ENCODE measurements at places on chromosomes 13 and 19. TPM values are rescaled to one million over a fixed set of nuclear protein-coding genes. Genes with fewer than 3 reads are reported as not detected.
A peak's percentile ranks its signal among the peaks of the same experiment; 100 is the strongest.

DNA sequence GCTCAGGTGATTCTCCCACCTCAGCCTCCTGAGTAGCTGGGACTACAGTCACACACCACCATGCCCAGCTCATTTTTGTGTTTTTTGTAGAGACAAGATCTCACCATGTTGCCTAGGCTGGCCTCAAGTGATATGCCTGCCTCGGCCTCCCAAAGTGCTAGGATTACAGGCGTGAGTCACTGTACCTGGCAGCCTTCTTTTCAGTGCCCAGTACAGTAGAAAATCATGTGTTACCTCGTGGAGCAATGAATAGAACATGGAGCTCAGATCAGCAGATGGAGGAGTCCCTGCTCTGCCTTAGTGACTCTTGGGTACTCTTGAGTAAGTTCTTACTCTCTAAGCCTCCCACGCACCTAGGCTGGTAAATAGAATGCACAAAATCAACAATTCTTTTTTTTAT lies 44.7 kb downstream of the THSD1 start:
- DNase-seq = peak; percentile 84

Gene SBK3
- not detected for total RNA-seq

Gene FFAR1
- total RNA-seq = not detected

Gene SLAIN1
- under 0.01 TPM for total RNA-seq

- no peak for DNase-seq
Observed at GRCh38 chr13:50203256-50203941, 188.2 kb downstream of the KCNRG start.

GRCh38 chr13:103102482-103102881 lies 36.3 kb upstream of the SLC10A2 start:
- no peak for DNase-seq

DNA sequence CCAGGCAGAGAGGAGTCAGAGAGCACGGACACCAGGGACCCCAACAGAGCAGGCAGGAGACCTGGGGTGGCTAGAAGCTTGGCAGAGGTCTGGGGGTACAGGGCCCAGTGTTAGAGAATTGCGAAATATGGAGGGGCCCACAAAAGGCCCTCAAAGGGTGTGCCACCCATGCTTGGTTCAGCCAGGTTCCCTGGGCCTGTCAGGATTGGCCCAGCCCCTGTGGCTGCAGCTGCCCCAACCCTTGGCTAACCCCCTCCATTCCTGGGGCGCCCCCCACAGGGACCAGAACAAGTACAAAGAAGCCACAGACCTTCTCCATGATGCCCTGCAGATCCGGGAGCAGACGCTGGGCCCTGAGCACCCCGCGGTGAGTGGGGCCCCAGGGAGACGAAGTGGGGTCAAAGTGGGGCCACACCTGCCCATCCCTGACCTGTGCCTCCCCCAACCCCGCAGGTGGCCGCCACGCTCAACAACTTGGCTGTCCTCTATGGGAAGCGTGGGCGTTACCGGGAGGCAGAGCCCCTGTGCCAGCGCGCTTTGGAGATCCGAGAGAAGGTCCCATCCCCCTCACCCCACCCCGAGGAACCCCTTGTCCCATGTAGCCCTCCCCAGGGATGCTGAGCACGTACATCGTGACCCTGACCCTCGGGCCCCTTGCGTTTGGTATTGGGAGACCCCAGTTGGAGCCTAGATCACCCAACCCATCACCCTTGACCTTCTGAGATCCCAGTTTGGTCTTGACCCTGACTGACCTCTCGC lies 8.0 kb downstream of the KLC3 start:
- no peak for DNase-seq

- DNase-seq = no peak
Observed at GRCh38 chr13:59368693-59369092, 795.0 kb downstream of the DIAPH3 start.

GRCh38 chr19:50890422-50891252 lies 17.4 kb downstream of the KLK2 start:
- DNase-seq = peak; percentile 74

DNA sequence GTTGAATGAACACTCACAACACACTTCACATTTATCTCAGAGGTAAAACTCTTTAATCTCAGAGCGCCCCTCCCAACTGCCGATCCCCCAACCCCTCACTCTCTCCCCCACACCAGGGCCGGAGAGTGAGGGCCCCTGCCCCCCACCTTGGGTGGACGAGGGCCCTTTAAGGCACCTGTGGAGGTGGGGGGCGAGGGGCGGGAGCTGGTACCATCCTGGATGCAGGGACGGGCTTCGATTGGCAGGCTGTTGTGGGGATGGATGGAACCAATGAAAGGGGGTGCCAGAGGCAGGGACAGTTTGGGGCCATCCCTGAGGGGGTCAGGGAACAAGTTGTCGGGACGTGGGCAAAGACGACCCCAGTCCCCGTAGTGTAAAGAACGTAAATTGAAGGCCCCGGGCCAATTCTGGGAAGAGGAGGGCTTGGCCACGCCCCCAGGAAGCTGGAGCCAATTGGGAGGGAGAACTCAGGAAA lies 1.7 kb upstream of the PNKP start:
- no peak for DNase-seq

- DNase-seq = peak; percentile 54
Observed at GRCh38 chr13:75368167-75368566, 113.8 kb downstream of the TBC1D4 start.

DNA sequence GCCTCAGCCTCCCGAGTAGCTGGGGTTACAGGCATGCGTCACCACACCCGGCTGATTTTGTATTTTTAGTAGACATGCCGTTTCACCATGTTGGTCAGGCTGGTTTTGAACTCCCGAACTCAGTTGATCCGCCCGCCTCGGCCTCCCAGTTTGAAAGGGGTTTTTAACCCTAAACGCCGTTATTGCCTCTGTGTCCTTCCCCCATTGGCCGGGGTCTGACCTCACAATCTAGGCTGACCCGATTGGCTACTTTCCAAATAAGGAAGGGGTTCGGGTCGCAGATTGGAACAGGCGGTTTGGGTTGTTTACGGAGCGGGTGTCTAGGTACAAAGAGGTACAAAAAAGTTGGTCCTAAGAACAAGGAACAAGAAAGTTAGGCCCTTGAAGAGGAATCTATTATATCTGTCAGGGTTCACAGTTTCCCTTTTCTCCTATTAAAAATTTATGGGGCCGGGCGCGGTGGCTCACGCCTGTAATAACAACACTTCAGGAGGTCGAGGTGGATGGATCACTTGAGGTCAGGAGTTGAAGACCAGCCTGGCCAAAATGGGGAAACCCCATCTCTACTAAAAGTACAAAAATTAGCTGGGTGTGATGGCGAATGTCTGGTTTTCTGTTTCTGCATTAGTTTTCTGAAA lies 1.0 kb downstream of the ZNF253 start:
- no peak for DNase-seq

DNA sequence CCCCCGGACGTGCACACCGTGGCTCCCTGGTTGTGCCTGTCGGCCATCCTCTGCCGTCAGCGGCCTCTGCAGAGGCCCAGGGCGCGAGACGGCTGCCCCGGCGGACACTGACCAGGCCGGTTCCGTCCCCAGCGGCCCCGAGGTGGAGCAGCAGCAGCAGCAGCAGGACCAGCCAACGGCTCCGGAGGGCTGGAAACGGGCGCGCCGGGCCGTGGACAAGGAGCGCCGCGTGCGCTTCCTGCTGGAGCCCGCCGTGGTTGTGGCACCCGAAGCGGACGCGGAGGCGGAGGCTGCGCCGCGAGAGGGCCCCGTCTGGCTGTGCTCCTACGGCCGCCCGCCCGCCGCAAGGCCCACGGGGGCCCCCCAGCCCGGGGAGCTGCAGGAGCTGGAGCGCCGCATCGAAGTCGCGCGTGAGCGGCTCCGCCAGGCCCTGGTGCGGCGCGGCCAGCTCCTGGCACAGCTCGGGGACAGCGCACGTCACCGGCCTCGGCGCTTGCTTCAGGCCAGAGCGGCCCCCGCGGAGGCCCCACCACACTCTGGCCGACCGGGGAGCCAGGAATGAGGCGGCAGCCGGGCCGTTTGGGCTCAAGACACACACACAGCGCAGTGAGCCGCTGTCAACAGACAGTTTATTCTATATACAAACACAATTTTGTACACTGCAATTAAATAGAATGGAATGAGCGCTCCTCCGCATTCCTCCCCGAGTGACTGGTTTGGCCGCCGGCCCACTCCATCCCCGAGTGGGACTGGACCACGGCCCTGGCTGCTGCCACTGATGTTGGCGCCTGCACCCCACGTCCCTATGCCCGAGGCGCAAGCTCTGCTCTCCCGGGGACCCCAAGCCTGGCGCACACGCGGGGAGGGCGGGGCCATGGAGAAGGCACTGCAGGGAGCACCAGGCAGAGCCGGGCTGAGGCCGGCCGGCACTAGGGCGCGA lies 9.1 kb downstream of the GRIN3B start:
- DNase-seq = no peak

Gene PLVAP
- not detected for total RNA-seq

- DNase-seq = peak; percentile 76
Observed at GRCh38 chr19:29841559-29842367, 30.0 kb downstream of the CCNE1 start.

Gene ANGPTL4
- total RNA-seq = 3.2 TPM

GRCh38 chr13:113157929-113158747 lies at the start of gene PROZ:
TSS of gene PROZ (plus strand) at chr13:113158648. CDS start at chr13:113158661, 13 bp downstream.
- no peak for DNase-seq

GRCh38 chr13:83515268-83516015 lies 366.8 kb downstream of the SLITRK1 start:
- DNase-seq = peak; percentile 76

Gene TNFRSF19
- 3.2 TPM for total RNA-seq

- DNase-seq = no peak
Observed at GRCh38 chr13:39119422-39119821, 81.2 kb downstream of the NHLRC3 start.

Gene ZNF724
- 1.9 TPM for total RNA-seq

DNA sequence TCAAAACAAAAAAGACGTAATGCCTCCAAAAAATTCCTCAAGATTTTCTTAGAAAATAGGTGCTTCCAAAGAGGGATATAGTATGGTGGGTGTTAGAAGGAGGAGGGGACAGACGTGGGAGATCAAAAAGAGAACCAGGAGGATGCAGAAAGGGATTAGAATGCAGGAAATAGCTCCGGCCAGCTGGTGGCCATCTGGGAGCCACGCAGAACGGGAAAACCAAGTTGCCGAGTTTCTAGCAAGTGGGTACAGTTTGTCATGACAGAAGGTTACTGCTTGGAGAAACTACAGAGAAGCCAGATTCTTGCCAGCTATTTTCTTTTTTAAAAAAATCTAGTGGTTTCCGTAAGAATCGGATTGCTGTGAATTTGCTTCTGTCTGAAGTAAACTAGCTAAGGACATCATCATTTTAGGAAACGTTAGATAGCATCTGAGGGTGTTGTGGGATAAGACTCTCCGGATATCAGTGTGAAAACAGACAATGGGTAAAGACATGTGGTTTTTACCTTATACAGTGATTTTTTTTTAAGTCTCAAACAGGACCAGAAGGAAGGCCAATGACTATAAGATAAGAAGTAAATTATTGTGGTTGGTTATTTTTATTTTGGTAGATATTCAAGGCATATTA lies 104.9 kb downstream of the HSPH1 start:
- no peak for DNase-seq

- no peak for DNase-seq
Observed at GRCh38 chr19:32498648-32499200, 82.3 kb upstream of the PDCD5 start.

DNA sequence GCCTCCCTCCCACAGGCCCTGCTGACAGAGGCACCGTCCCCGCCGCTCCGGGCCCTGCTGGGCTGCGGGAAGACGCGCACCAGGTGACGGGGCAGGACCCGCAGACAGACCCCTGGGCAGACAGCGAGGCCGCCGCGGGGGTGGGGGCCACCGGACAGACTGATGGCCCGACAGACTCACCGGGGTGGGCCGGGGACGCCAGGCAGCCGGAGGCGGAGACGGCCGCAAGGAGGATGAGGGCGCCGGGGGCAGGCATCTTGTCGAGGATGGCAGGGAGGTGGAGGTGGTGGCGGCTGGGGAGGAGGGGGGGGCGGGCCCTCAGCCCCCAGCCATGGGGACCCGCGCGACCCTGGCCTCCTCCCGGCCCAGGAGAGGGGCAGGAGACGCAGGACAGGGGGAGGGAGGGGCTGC lies 309 bp downstream of the LMTK3 start:
- no peak for DNase-seq

DNA sequence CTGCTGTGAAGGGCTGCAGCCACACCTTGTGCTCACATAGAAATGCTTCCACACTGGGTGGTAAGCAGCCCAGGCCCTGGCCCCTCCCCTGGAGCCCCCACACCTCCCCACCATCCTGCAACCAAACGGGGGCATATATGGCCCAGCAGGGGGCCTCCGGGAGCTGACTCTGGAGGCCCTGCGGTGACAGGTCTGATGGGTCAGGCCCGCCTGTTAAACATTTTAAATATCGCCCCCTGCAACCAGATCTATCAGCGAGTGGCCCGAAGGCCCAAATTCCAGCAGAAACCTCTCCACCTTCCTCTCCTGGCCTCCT lies 48.0 kb upstream of the KATNAL1 start:
- DNase-seq = no peak

DNA sequence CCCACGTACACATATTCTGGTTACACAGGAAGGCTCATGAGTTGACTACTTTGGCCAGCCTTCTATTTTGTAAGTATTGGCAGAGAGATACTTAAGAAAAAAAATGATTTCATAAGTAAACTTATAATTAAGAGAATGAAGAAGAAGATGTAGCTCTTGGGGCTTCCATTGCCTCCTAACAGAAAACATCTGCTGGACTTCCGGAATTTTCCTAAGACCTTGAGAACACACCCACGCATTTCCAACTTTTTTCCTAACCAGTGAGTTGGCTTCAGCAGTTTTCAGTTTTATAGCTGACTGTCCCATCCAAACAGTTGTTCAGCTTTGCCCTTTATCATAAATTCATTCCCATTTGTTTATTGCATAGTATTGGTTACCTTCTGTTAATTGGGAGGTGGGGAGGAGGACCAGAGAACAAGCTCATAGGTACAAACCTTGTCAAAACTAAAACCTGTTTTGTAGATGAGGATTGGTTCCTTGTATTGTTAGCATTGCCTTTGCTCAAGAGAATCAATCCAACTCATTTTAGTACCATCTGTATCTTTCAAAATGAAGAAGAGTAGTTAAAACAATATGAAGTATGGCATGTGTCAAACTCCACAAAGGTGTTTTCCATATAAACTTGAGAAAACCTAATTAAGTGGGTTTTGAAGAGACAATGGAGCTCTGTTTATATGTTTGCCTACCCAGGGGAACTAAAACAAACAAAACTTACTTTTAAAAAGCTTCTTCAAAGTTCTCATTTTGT lies 93.9 kb downstream of the COL4A2 start:
- no peak for DNase-seq

GRCh38 chr19:17423429-17424208 lies 3.8 kb downstream of the MVB12A start:
- no peak for DNase-seq

DNA sequence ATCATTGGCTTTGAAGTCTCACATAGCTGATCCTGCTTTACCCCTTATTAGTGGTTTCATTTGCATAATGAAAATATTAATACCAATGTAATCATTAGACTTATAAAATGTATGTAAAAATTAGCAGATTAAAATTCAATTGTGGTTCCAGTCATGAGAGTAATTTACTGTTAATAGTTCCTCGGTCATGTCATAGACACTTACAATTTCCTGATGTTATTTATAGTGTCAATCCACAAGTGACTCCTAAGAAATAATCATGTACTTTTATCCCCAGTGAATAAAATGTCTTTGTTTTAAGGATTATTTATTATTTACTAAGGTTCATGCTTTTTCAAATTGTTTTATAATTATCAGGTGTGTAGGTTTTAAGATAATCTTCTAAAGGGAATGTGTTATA lies 138.5 kb downstream of the PCDH9 start:
- DNase-seq = no peak

- DNase-seq = no peak
Observed at GRCh38 chr19:18167975-18168645, 5.5 kb upstream of the IFI30 start.
